Breast epithelium (tissue), 4 donors: ENCODE measurements at places on chromosomes 16 and 17.
A peak's percentile ranks its signal among the peaks of the same experiment; 100 is the strongest.

GRCh38 chr17:1267471-1267943 lies 2.7 kb upstream of the BHLHA9 start:
- no peaks in the 10 kb centered on the region for H3K36me3 ChIP-seq
- H3K27me3 ChIP-seq = peaks cover 23% of the 10 kb centered on the region
- H3K4me1 ChIP-seq = peaks cover 9% of the 10 kb centered on the region
- DNase-seq = no peak
- peak overlapping the region; percentile 92 for H3K27ac ChIP-seq

GRCh38 chr17:78154903-78155811 lies 9.0 kb downstream of the C17orf99 start:
- no peak overlapping the region for H3K27ac ChIP-seq
- no peaks in the 10 kb centered on the region for H3K27me3 ChIP-seq
- no peak for DNase-seq
- H3K4me3 ChIP-seq = no peak overlapping the region

- H3K27me3 ChIP-seq = no peaks in the 10 kb centered on the region
- no peak overlapping the region for H3K4me3 ChIP-seq
- no peaks in the 10 kb centered on the region for H3K4me1 ChIP-seq
- H3K27ac ChIP-seq = no peak overlapping the region
- DNase-seq = no peak
- H3K36me3 ChIP-seq = no peaks in the 10 kb centered on the region
Measured at GRCh38 chr17:14398766-14399165, 97.9 kb downstream of the HS3ST3B1 start.

- peaks cover 15% of the 10 kb centered on the region for H3K27me3 ChIP-seq
- DNase-seq = no peak
- H3K36me3 ChIP-seq = no peaks in the 10 kb centered on the region
- no peak overlapping the region for H3K27ac ChIP-seq
Measured at GRCh38 chr17:18950944-18951905, 740 bp upstream of the SLC5A10 start.

DNA sequence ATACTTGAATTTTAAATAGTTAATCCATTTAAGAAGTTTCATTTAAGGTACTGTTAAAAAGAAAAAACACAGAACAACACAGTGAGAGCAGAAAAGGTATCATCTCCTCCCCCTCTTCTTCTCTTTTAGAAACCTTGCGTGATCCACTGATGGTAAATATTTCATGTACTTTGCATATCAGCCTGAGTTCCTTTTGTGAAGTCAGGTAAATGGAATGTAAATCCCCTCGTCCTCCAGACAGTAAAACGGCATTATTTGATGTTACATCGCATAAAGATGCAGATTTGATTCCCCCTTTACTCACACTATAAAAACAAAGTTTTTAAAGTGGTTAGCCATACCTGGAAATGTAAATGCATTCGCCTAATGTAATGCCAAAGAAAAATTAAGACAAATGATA lies 234.4 kb downstream of the WWOX start:
- H3K27me3 ChIP-seq = no peaks in the 10 kb centered on the region
- DNase-seq = no peak
- H3K36me3 ChIP-seq = no peaks in the 10 kb centered on the region
- H3K4me3 ChIP-seq = no peak overlapping the region
- H3K27ac ChIP-seq = no peak overlapping the region

DNA sequence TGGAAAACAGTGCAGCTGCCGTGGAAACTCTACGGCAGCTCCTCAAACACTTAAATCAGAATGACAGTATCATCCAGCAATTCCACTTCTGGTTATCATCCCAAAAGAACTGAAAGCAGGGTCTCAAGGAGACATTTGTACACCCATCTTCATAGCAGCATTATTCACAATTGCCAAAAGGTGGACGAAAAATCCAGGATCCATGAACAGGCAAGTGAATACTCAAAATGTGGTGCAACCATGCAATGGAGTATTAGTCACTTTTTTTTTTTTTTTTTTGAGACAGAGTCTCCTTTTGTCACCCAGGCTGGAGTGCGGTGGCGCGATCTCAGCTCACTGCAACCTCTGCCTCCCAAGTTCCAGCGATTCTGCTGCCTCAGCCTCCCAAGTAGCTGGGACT lies 10.6 kb upstream of the AATK start:
- no peak overlapping the region for H3K4me3 ChIP-seq
- no peaks in the 10 kb centered on the region for H3K36me3 ChIP-seq
- DNase-seq = no peak
- no peaks in the 10 kb centered on the region for H3K27me3 ChIP-seq

- no peak for DNase-seq
- no peak overlapping the region for H3K27ac ChIP-seq
- H3K36me3 ChIP-seq = no peaks in the 10 kb centered on the region
- H3K27me3 ChIP-seq = no peaks in the 10 kb centered on the region
Measured at GRCh38 chr17:78824240-78824639, 16.4 kb downstream of the USP36 start.

- no peaks in the 10 kb centered on the region for H3K4me1 ChIP-seq
- DNase-seq = no peak
- no peaks in the 10 kb centered on the region for H3K36me3 ChIP-seq
- no peaks in the 10 kb centered on the region for H3K27me3 ChIP-seq
- H3K27ac ChIP-seq = peak overlapping the region; percentile 71
- H3K4me3 ChIP-seq = no peak overlapping the region
Measured at GRCh38 chr17:76578376-76578775, 7.3 kb downstream of the ST6GALNAC2 start.

DNA sequence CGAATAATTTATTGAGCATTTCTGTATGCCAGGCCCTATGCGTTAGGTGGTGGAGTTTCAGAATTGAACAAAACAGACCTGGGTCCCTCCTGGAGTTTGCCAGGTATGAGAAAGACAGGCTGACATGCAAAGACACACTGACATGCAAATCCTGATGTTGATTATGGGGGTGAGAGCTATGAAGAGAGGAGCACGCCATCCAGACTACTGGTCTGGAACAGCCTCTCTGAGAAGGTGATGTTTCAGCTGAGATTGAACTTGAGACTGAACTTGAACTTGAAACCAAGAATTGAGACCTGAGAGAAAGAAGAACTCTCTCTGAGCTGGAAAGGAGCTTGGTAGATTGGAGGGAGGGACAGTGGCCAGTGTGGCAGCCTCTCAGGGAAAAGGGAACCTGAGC lies 14.2 kb upstream of the CACNG4 start:
- H3K27me3 ChIP-seq = no peaks in the 10 kb centered on the region
- no peaks in the 10 kb centered on the region for H3K36me3 ChIP-seq
- H3K4me3 ChIP-seq = no peak overlapping the region
- peak overlapping the region; percentile 94 for H3K27ac ChIP-seq
